Activated CD4-positive, alpha-beta T cell treated with anti-CD3 and anti-CD28 coated beads, Interleukin-2, Interleukin-4, amounts not matched to agents 100 ng/mL and 50 ng/mL, durations not matched to agents 16 hours and 8 hours (primary cell): ENCODE measurements at places on chromosomes 4 and X.

- DNase-seq = no peak
Measured at GRCh38 chr4:67401902-67402301, 143.4 kb downstream of the CENPC start.

DNA sequence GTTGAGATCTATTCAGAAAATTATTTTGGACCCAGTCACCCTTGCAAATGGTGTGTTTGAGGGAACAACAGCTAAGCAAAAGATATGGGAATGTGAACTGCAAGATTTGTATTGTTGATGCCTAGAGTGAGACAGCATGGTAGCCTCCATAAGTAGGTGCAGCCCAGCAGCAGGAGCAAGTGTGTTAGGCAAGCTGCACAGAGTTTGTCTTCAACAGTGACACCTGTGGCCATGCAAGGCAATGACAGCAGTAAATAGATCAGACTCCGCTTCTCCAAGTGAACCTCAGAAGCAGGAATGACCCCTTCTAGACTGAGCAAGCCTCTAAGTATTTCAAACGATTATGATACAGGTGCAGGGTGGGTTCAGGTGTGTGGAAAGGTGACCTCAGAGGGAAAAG, 133.4 kb upstream of the MSX1 start:
- no peak for DNase-seq

DNA sequence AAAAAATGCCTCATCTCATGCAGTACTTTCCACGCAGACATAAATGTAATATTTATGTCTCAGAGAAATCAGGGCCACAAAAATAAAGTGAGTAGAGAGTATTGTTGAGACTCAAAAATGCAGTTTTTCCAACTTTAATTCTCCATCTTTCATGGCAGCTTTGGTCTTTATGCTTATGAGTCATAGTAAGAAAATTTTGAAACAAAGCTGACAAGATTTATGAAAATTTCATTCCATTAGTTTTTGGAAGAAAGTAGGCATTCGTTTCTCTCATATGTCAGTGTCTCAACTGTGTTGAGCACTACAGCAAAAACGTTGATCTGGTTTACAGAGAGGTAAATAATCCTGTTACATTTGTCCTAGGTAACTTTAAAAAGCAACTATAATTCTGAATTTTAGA, 656.8 kb downstream of the IQCM start:
- DNase-seq = no peak

DNA sequence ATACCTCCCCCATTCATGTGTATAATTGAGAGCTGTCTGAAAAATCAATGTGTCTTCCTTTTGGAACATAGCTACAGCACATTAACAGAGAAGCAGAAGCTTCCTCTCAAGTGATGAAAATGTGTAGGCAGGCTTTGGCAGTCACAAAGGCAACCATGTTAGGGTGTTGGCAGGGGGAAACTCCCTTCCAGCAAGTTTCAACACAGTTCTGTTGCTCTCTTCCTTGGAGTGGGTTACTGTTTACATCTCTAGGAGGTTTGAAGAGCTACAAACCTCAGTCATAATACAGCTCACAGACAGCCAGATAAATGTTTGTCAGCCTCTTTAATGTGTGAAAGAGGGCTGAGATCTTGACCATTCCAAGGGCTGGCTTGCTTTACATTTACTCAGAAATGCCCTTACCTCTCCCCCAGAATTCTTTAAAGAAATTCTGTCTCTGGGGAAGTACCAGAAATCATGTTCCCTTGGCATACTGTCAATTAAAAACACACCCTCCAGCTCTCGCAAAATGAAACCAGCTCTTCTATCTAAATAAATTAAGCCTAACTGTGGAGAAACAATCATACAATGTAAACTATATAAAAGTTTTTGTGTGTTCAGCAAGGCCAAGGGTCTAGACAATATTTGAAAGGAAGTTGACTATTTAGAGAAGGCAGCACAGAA, 18.9 kb downstream of the ZBTB33 start:
- DNase-seq = no peak

DNA sequence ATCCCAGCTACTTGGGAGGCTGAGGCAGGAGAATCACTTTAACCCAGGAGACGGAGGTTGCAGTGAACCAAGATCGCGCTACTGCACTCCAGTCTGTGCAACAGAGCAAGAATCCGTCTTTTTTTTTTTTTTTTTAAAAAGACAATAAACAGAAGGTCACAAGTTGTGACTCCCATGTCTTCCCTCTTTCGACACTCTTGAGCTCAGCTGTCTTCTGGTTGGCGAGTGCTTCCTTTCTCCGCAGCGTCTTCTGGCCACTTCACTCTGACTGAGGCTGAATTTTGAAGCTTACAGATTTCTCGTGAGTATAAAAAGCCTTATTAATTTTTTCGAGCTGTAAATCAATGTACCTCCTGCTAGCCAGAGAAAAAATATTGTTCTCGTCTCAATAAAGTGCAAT, 124.9 kb downstream of the STOX2 start:
- no peak for DNase-seq

- DNase-seq = no peak
Measured at GRCh38 chrX:45063319-45064095, 137.2 kb downstream of the DIPK2B start.

DNA sequence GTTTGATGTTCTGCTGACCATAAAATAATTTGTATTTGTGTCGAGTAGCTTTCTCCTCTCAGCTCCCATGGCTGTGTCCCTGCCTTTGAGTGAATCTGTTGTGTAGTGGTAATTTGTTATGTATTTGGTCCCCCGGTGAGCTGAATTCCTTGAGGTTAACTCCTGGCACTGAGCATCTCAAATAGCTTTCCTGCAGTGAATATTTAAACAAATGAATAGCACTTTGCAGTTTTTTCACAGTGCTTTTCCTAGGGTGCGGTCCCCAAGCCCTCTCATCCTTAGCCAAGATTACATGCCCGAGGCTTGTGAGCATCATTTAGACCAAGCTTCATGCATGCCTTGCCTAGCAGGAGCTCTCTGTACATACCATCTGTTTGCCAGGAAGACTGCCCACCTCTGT, 74.2 kb downstream of the CLDN34 start:
- no peak for DNase-seq

- no peak for DNase-seq
Measured at GRCh38 chrX:150352581-150352980, 10.5 kb upstream of the MAMLD1 start.

DNA sequence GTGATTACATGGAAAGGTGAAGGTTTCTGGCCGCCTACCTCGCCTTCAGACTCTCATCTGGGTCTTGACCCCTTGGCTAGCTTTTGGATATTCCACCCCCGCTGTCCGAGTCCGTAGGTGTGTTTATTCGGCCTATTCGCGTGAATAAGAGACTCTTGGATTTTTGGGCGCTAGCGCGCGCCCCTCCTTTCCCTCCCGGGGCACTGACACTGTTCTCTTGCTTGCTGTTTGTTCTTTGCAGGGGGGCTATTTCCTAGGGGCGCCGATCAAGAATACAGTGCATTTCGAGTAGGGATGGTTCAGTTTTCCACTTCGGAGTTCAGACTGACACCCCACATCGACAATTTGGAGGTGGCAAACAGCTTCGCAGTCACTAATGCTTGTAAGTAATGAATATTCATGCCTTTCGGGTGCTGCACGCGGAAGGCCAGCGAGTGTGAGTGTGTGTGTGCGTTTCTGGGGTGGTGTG, 932 bp downstream of the GRIA2 start:
- no peak for DNase-seq

DNA sequence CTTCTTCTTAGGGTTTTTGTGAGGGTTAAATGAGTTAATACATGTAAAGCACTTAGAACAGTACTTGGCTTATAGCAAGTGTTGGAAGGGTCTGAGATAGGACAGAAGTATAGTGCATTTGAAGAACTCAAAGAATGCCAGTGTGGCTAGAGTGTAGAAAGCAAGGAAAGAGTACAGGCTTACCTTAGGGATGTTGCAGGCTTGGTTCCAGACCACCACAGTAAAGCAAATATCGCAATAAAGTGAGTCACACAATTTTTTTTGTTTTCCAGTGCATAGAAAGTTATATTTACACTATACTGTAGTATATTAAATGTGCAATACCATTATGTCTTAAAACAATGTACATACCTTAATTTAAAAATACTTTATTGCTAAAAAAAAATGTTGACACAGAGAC, 41.3 kb downstream of the KIF4A start:
- DNase-seq = no peak

DNA sequence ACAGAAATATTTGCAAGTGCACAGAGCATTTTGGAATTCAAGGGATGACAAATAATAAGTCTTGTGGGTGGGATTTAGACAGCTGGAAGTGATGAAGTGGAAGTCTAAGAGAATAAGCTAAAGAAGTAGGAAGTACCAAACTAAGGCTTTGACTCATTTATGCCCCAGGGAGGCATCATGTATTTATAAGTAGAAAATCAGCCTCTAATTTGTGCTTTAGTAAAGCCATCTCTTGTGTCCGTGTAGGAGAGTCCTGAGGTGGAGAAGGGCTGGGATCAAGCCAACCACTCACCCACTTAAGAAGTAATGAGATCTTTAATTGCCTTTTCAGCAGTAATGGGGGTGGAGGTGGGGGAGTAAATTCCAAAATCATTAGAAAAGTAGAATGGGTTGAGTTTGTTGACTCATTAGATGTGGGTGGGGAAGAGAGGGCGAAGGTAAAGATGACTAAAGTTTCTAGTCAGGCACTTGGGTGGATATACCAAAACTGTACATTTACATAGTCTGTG, 356.7 kb downstream of the STIM2 start:
- DNase-seq = no peak

GRCh38 chr4:150355858-150356455, 226.0 kb upstream of the MAB21L2 start:
- no peak for DNase-seq

- DNase-seq = no peak
Measured at GRCh38 chrX:77900688-77901087, 1.4 kb downstream of the COX7B start.
